Thoracic aorta (tissue), 2 donors: ENCODE measurements at places on chromosomes 4 and X. TPM values are rescaled to one million over a fixed set of nuclear protein-coding genes. Genes with fewer than 3 reads are reported as not detected.

DNA sequence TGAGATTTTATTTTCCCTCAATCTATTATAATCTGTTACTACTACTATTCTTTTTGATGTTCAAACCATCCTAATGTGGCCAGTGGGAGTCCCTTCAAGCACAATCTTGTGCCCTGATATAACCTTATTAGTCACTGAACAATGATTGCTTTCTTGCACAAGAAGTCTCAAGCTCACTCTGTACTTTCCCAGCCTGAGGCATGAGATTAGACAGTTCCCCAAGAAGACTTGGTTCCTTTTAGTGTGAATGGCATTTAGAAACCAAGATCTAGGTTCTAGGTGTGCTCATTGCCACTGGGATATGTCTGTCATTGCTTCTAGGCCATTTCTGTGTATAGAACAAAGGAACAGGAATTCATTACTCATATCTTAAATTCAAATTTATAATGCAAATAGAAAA lies 28.0 kb upstream of the RBM41 start:
- H3K4me3 ChIP-seq, result no peak overlapping the region
- H3K4me1 ChIP-seq, result no peaks in the 10 kb centered on the region
- no peak overlapping the region for H3K27ac ChIP-seq

DNA sequence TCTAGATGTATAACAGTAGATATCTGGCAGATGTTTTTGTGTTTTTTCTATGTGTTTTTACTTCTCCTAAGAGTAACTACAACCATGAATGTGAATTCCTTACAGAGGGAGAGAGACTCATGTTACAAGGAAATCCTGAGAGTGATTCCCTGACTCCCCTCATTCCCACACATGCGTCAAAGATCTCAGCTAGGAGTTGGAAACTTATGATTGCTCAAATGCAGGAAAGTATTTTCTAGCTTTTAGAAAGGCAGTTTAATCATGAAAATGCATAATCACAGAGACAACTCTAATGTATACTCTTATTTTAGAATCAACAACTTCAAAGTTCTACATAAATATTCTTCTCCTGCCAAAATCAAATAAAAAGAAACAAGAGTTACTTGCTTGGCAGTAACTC lies 121.8 kb downstream of the PDE5A start:
- DNase-seq, result no peak
- H3K4me3 ChIP-seq, result no peak overlapping the region
- H3K36me3 ChIP-seq, result peaks cover 31% of the 10 kb centered on the region

- no peak for DNase-seq
- H3K36me3 ChIP-seq, result no peaks in the 10 kb centered on the region
- H3K4me3 ChIP-seq, result no peak overlapping the region
- no peak overlapping the region for H3K27ac ChIP-seq
- H3K4me1 ChIP-seq, result peaks cover 25% of the 10 kb centered on the region
Observed at GRCh38 chr4:925171-925570, 6.9 kb downstream of the GAK start.

- H3K36me3 ChIP-seq, result no peaks in the 10 kb centered on the region
- no peak for DNase-seq
Observed at GRCh38 chr4:41216294-41217019, 2.1 kb upstream of the APBB2 start.

Gene CDS1
- total RNA-seq, result 0.63 TPM

Gene ASMT
- total RNA-seq, result not detected

DNA sequence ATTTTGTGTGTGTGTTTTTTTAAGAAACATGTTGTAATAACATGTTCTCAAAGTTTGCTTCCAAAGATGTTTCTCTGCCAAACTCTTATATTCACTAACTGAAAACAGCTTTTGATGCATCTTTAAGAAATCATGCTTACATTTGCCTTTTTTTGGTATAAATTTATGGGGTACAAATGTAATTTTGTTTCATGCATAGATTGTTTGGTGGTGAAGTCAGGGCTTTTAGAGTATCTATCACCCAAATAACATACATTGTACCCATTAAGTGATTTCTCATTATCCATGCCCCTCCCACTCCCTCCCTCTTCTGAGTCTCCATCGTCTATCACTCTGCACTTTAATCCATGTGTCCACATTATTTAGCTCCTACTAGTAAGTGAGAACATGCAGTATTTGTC lies 30.8 kb downstream of the SPINK2 start:
- H3K4me1 ChIP-seq, result no peaks in the 10 kb centered on the region
- H3K4me3 ChIP-seq, result no peak overlapping the region
- no peaks in the 10 kb centered on the region for H3K36me3 ChIP-seq
- DNase-seq, result no peak

Gene RGN
- total RNA-seq, result 21.4 TPM

DNA sequence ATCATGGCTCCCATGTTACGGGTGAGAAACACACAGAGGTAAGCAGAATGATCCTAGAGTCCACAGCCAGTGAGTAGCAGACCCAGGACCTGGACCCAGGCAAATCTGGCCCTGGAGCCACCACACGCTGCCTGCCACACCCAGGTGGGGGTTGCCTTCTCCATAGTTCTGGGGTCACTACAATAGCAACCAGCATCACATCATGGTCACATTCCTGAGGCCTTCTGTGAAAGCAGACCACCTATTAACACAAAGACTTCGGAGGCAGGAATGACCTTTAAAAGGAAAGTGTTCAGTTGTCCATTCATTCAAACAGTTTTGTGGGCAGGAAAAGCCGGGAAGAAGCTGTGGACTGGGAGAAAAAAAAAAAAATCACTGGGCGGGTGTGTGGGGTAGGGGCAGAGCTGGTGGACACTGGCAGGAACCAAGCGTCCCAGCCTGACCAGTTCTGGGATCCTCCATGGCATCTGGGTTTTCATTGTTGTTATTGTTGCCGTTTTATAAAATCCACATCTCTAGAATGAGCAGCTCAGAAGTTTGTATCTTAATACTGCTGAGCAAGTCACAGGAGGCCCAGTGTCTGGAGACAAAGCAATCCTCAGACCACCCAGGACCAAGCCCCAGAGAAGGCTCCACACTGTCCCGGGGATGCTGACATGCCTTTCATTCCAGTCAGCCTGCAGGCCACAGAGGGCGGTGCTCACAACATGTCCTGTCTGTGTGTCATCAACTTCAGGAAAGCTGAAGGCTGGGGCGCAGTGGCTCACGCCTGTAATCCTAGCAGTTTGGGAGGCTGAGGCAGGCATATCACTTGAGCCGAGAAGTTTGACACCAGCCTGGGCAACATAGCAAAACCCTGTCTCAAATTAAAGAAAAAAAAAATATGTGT lies 67.0 kb downstream of the SEL1L3 start:
- H3K36me3 ChIP-seq, result no peaks in the 10 kb centered on the region
- H3K27ac ChIP-seq, result no peak overlapping the region
- no peaks in the 10 kb centered on the region for H3K27me3 ChIP-seq

Gene TTC29
- not detected for total RNA-seq

- no peak for DNase-seq
- H3K36me3 ChIP-seq, result no peaks in the 10 kb centered on the region
- no peaks in the 10 kb centered on the region for H3K4me1 ChIP-seq
Observed at GRCh38 chrX:130974323-130974722, 71.3 kb upstream of the ENOX2 start.

DNA sequence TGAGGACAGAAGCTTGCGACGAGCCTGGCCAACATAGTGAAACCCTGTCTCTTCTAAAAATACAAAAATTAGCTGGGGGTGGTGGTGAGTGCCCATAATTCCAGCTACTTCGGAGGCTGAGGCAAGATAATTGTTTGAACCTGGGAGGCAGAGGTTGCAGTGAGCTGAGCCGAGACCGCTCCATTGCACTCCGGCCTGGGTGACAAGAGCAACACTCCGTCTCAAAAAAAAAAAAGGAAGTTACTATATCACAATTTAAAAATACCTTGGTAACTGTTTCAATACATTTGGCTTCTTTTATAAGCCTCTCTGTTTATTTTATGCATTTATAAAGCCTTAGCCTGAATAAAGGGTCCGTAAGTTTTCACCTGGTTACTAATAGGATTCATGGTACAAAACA lies 46.6 kb upstream of the CHRNA9 start:
- H3K36me3 ChIP-seq, result no peaks in the 10 kb centered on the region
- no peak for DNase-seq
- H3K4me1 ChIP-seq, result no peaks in the 10 kb centered on the region
- H3K4me3 ChIP-seq, result no peak overlapping the region
- H3K27me3 ChIP-seq, result no peaks in the 10 kb centered on the region
- no peak overlapping the region for H3K27ac ChIP-seq

DNA sequence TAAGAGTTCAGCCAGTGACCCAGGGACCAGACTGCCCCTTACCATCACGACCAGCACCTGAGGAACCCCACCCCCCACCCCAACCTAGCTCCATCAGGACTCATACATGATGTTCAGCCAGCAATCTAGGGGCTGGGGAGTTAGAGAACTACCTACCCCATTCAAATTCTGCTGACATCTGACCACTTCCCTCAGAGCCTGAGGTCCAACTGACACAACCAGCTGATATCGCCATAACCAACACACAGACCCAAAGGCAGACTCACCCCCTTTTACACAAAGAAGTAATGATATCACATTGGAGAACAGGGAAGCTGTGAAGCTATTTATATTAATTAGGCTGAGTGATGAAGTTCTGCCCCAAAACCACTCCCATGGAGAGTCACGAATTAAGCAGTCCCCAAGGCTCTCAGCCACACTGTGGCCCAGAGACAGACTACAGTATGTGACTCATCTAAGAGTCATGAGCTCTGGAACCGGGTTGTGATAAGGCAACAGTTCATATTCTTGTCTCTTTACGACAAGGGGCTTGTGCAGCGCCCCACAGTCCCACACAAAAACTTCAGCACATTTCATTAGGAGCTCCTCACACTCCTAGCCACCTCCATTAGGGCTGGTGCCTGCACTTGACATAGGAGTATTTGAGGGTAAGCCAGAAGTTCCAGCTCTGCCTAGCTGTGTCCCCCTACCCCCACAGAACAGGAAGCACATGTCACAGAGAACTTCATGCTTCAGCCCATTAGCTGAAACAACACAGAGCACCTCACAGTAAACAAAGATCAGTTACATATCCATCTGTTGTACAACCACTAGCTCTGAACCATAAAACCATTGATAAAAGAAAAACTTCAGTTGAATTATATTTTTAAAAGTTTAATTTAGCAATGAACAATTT lies 184.7 kb upstream of the ZCCHC13 start:
- H3K36me3 ChIP-seq, result no peaks in the 10 kb centered on the region
- H3K4me1 ChIP-seq, result no peaks in the 10 kb centered on the region

- no peak for DNase-seq
- no peak overlapping the region for H3K4me3 ChIP-seq
- no peaks in the 10 kb centered on the region for H3K36me3 ChIP-seq
- no peak overlapping the region for H3K27ac ChIP-seq
Observed at GRCh38 chrX:148588649-148589310, 88.4 kb downstream of the AFF2 start.

Gene ZGRF1
- 4.3 TPM for total RNA-seq

- H3K27me3 ChIP-seq, result no peaks in the 10 kb centered on the region
- no peak for DNase-seq
- H3K36me3 ChIP-seq, result no peaks in the 10 kb centered on the region
- H3K4me1 ChIP-seq, result no peaks in the 10 kb centered on the region
Observed at GRCh38 chr4:80685214-80685613, 345.3 kb upstream of the BMP3 start.

DNA sequence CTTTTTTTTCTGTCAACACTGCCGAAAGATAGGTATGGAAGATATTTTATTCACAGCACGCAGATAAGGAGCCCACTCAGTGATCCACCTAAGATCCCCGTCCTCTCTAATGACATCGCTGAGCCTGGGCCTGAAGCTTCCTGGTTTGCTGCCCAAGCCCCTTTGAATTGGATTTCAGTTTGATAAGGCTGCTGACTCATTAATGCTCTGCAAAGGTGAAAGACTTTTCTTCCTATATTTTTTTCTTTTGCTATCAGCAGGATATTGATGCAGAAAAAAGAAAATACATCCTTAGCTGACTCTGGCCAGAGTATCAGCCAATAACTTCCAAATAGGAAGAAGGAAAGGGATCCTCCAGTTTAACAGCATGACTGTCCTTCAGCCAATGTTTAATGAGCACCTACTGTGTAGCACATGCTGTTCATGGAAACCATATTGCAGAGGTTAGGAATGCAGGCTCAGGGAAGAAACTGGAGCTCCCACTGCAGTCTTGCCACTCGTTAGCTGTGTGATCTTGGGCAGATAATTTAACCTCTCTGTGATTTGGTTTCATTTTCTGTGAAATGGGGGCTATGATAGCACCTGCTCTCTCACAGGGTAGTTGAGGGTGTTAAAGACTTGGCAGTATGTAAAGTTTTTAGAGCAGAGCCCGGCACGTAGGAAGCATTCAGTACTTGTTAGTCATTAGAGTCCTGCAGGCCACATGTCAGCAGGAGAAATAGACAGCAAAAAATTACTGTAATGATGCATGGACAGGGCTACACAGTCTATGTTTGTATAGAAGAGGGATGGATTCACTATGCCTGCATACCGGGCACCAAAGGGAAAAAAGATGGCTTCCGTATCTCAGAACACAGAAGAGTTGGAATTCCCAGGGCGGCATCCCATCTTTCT lies 39.3 kb downstream of the EVC start:
- H3K36me3 ChIP-seq, result peaks cover 37% of the 10 kb centered on the region
- no peak overlapping the region for H3K4me3 ChIP-seq
- peaks cover 19% of the 10 kb centered on the region for H3K4me1 ChIP-seq
- DNase-seq, result no peak
- no peak overlapping the region for H3K27ac ChIP-seq

DNA sequence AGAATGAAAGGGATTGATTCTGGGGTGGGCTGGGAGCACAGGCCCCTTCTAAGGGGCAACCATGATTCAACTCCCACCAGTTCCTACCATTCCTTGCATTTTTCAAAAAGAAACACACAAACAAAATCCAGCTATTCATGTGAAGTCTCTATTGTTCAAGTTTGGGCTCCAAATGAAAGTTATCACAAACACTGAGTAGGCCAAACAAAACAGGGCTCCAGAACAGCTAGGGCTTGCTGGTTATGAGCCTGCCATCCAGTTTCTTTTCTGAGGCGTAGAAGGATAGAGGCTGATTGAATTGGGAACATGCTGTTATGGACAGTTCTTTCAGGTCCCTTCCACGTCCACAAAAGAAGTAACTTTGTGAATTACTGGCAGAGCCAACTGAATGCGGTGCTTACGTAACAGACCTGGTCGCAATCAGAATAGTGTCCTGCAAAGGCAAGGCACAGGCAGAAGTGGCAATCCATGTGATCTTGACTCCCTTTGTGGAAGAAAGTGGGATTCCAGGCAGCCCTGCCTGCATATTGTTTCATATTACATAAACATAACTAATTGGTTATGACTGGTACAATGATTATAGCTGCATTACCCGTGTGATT lies 244.5 kb downstream of the SCFD2 start:
- H3K36me3 ChIP-seq, result no peaks in the 10 kb centered on the region
- DNase-seq, result no peak
- peaks cover 48% of the 10 kb centered on the region for H3K4me1 ChIP-seq

- no peaks in the 10 kb centered on the region for H3K27me3 ChIP-seq
- DNase-seq, result no peak
- no peaks in the 10 kb centered on the region for H3K36me3 ChIP-seq
- no peak overlapping the region for H3K27ac ChIP-seq
- H3K4me3 ChIP-seq, result no peak overlapping the region
Observed at GRCh38 chr4:72442715-72443114, 126.3 kb downstream of the ADAMTS3 start.

- H3K4me1 ChIP-seq, result no peaks in the 10 kb centered on the region
- no peak overlapping the region for H3K27ac ChIP-seq
- no peaks in the 10 kb centered on the region for H3K27me3 ChIP-seq
- no peak for DNase-seq
- no peaks in the 10 kb centered on the region for H3K36me3 ChIP-seq
Observed at GRCh38 chrX:131693359-131693758, 149.5 kb downstream of the OR13H1 start.
